NCI-H187 treated with DMSO at 0.1 percent for 48 hours (cell line): ENCODE measurements at places on chromosomes 13 and 19.

DNA sequence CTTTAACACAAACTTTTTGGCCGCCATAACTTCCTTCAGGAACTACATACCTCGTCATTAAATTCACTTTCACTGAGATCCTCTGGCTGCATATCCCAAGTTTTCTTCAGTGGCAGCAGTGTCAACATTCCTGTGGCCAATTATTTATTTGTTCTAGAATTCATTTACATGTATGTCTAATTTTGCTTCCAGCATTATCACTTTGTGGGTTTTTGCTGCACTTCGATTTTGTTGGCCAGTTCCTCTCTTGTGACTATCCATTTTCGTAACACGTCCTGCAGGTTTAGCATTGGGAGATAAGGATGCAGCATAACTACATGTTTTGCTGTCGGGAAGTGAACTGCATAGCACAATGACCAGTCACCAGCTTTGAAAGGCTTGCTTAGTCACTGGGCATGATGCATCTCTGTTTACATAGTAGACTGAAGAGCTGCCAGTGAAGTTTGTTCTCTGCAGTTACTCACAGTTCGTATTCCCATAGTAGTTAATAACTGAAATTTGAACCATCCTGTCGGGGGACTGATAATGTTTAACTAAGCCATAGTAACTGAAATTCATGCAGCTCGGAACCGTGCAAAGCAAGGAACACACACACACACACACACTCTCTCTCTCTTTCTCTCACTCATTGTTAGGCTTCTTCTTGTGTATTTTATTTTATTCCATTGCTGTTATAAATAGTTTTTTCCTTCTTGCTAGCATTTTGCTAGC, 28.3 kb downstream of the ZNF507 start:
- no peak for DNase-seq

- no peak for DNase-seq
Observed at GRCh38 chr13:32079587-32079986, 48.0 kb downstream of the FRY start.

GRCh38 chr13:62839338-62839737, 1423.7 kb upstream of the PCDH20 start:
- no peak for DNase-seq

- no peak for DNase-seq
Observed at GRCh38 chr13:112776971-112777370, 87.1 kb downstream of the ATP11A start.

DNA sequence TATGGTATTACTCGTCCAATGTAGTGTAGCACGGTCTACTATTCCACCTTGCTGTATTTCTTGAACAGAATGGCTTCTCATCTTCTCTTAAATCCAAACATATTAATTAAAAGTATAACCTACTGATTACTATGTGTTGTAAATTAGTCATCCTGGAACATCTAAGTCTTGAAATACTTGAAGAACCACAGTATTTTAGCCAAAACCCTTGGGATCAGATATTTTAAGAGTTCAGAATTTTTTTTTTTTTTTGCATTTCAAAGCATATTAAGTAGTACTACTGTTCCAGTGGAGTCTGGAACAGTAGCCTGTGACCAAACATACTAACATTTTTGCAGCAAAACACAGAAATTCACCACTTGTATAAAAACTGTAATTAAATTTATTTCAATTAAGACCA, 30.1 kb downstream of the ZC3H13 start:
- DNase-seq: no peak

- no peak for DNase-seq
Observed at GRCh38 chr13:74576420-74576819, 442.2 kb upstream of the KLF12 start.

DNA sequence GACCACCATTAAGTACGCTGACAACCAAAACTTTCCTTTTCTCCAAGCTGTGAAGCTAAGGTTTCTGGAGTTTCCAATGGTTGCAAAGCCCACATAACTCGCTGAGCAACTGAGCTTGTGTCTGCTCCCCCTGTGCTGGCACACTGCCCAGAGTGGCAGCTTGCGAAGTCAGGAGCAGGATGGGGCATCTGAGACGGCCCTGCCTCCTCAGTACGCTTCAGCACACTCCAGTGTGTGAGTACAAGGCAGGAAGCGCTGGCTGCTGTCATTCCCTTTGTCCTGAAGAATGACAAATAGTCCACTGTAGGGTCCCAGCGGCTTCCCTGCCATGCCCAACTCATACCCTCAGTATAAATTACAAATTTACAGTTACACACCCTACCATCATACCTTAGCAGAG, 51.5 kb downstream of the SKA3 start:
- no peak for DNase-seq

GRCh38 chr19:32687681-32688080, 3.9 kb upstream of the NUDT19 start:
- no peak for DNase-seq
